ENCODE measurements at places on chromosomes 6 and 20.

DNA sequence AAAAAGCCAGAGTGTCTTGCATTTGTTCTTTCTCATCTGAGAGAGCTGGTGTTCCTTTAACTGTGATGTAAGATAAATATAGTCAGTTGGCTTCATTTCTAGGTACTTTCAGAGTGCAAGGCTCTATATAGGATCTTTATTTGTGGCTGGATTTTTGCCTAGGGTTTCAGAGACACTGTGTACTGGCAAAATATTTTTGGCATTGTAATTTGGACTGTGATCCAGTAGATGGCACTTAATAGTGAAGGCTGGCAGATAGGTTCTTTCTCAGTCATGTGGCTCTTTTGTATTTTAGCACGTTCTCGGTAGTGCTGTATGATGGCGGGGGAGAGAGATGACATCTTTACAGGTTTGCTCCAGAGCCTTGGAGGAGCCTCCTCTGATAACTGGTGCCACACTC, 26.8 kb upstream of the SLC35B3 start:
- DNase-seq: no peak

- peak; percentile 82 for DNase-seq
Observed at GRCh38 chr20:39775110-39775509, 813.0 kb downstream of the DHX35 start.

DNA sequence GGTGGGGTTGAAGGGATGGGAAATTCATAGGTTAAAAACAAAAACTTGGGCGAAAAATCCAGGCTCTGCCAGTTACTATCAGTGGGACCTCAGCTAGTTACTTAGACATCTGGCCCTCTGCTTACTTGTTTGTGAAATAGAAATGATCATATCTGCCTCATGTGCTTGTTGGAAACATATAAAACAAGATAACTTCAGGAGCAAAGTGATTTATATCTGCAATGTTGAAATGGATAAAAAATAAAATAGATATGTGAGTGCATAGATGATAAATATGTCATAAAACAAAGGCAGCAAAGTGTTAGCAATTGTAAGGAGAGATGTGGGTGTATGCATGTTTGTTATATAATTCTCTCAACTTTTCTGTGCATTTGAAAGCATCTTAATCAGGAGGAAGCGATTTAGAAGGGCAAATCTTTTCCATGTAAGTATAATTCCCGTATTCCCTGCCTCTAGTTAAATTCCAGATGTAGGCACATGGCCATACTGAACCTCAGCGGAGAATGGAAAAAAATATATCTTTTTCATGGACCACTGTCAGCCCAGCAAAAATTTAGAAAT, 579.0 kb upstream of the FLRT3 start:
- no peak for DNase-seq

DNA sequence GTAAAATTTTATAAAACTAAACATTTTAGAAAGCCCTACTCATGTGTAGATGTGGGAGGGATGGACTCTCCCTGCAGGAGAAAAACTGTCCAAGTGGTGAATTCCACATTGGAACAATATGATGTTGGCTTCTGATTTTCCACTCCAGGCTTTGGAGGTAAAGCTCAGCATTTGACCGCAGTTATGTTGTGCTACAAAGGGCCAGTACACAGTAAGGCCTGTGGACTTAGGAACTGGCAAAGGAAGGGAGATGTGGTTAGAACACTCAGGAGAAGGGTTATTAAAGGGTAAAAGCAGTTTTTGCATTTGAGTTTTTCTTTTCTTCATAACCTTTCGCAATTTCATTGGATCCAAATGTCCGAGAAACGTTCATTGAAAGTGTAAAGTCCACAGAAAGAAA, 150.3 kb upstream of the SASH1 start:
- DNase-seq: peak; percentile 72

GRCh38 chr6:14510038-14510437, 392.5 kb downstream of the CD83 start:
- no peak for DNase-seq

GRCh38 chr6:32607988-32608298, 18.3 kb upstream of the HLA-DRB1 start:
- DNase-seq: no peak

DNA sequence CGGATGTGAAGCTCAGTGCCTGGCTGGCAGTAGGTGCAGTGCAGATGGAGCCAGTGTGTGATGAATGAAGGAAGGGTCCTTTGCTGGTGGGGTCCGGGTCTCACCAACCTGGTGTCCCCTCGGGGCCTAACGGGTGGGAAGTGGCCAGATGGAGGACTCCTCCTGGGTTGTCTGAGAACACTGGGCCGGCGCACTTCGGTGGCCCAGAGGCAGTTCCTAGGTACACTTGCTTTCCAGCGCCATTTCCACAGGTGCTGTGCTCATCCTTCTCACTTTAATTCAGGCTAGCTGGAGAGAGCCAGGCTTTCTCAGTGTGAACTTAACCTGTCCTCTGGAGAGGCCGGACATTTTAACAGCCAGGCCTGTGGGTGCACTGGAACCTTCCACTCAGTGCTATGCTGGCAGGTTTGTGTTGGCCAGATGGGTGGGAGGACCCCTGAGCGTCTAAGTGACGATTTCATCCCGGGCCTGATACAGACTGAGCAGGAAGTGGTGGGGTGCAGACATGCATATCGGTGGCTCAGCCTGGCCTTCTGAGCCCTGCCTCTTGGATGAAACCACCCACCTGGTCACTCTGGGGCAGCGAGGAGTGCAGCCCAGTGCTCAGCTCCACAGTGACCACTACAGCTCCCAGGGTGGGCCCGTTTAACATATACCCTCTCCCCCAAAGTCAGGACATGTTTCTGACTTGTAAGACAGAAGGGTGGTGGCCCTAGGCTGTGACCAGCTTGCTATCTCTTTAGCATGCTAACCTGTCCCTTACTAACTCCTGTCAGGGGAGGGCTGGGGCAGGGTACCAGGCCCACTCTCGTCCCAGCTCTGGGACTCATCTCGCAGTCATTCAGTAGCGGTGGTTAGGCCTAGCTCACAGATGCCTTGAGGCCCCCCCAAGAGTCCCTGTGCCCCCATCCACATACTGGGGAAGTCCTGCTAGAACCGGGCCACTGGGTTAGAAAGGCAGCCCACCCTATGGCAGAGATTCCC, 8.2 kb upstream of the PYGB start:
- DNase-seq: no peak

GRCh38 chr6:7721649-7722048, 4.2 kb upstream of the BMP6 start:
- DNase-seq: peak; percentile 40

GRCh38 chr20:40390654-40391053, 298.4 kb downstream of the MAFB start:
- peak; percentile 11 for DNase-seq

DNA sequence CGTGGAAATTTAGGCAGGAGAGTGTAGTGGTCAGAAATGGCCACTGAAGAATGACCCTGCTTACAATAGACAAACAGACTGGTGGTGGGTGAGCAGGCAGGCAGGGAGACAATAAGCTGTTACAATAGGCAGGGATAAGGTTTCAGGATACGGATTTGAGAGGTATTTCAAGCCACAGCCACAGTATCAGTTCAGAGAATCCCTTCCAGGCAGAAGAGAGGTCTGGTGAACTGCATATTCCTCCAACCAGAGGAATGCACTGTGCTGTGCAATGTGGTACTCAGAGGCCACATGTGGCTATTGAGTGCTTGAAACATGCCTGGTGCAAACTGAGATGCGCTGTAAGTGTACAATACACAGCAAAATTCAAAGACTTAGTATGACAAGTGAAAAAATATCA, 20.6 kb downstream of the RMND1 start:
- no peak for DNase-seq

DNA sequence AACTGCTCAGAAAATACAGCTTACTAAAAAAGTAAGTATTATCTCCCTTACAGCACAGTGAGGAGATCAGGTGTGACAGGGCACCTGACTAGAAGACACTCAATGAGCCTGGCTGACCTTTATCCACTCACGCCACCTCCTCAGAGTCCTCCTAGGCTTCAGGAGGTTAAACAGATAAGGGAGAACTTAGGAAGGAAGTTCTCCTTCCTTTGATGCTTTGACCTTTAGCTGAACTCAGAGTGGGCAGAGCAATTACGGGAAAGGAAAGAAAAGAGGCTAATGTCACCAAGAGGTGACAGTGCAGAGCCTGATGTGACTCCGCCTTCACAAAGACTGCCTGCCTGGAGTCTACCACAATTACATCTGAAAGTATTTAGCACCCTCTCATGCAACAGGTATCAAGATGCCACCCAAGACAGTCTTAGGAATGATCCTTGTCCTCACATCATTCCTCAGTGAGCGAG, 36.7 kb downstream of the MAN1A1 start:
- DNase-seq: no peak

GRCh38 chr6:166346965-166347364, 4.6 kb upstream of the SFT2D1 start:
- DNase-seq: no peak

GRCh38 chr20:52242237-52243230, 51.0 kb upstream of the ZFP64 start:
- DNase-seq: no peak

- no peak for DNase-seq
Observed at GRCh38 chr20:22207280-22207679, 377.1 kb downstream of the FOXA2 start.

DNA sequence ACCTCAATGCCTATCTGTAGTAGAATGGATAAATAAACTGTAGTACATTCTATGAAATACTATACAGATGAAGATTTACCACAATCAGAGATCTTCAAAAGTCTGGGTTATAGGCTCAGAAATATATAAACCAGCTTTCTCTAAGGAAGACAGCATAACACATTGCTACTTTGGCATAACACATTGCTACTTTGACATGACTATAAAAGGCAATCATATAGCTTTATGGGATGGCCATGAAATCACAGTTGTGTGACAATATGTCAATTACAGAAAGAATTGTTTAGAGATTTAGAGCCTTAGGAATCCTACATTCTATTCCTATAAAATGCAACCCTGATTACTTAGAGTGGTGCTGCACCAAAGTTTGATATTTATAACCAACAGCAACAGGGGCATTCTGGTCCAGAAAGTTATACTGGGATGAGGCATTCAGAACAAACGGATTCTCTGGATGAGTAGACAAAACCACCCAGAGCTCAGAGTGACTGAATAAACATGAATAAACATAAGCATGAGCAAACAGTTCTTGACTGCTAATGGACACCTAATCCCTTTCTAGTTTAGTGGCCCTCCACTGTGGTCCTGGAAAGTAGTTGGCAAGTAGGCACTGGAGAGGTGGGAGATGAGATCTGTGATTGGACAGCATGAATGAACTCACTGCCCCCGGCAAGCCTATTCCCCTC, 12.0 kb downstream of the TTI1 start:
- no peak for DNase-seq

GRCh38 chr6:71229477-71229876, 59.1 kb upstream of the OGFRL1 start:
- DNase-seq: no peak

- peak; percentile 37 for DNase-seq
Observed at GRCh38 chr6:125868252-125868651, 77.5 kb downstream of the NCOA7 start.

DNA sequence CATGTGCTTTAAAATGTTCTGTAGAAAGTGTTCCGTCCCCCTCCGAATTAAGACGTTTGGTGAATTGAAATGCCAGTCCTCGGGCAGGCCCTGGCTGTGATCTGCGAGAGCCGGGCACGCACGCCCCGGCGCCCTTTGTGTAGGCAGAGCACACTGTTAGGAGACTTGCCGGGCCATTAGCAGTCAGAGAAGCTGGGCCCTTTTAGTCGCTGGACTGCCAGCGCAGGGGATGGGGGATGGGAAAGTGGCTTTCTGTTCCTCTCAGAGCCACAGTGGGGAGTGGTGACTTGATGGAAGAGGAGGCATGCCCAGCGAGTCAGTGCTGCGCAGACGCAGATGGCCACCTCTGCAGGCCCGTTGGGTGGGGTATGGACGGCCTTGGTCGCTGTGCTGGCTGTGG, 2.2 kb downstream of the PPP1R3G start:
- DNase-seq: no peak

DNA sequence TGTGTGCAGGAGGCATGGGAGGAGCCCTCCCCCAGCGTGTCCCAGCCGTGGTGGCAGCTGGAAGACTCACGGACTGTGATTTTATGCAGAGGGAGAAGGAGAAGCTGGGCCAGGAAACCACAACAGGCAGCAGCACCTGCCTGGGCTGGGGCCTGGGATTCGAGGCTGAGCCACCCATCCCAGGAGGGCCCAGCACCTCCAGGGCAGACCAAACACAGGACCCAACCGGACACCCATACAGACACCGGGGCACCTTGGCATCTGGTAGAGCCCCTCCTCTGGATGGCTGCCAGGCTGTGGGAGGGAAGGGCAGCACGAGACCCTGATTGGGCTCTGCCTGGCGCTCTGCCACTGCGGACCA, 41.7 kb upstream of the CHRNA4 start:
- no peak for DNase-seq

DNA sequence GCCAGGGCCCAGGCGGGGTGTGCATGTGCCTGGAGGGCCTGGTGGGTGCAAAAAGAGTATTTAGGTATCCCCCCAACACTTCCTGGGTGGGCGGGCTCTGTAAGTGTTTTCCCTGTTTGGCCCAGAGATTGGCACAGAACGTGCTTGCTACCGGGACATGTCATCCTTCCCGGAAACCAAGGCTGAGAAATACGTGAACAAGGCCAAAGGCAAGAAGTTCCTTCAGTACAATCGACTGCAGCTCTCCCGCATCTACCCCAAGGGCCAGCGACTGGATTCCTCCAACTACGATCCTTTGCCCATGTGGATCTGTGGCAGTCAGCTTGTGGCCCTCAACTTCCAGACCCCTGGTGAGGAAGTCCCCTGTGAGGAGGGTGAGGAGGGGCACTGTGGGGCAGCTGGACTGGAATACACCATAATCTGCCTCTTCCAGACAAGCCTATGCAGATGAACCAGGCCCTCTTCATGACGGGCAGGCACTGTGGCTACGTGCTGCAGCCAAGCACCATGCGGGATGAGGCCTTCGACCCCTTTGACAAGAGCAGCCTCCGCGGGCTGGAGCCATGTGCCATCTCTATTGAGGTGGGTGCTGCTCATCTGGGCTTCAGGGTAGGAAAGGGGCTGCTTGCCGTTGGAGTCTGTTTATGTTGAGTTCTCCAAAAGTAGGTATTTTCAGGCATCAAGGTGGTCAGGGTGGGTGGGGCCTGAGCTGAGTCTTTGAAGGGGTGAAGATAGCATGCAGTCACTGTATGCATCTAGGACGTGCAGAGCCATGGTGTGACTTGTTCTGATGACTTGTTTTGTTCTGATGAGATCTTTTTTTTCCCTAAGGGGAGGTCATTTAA, 35.2 kb downstream of the PLCG1 start:
- no peak for DNase-seq

Measured in AG20443 (cell line).